ENCODE measurements at places on chromosomes 3 and 15. TPM values are rescaled to one million over a fixed set of nuclear protein-coding genes. Genes with fewer than 3 reads are reported as not detected.
A peak's percentile ranks its signal among the peaks of the same experiment; 100 is the strongest.

PLA2G4E gene
- not detected for total RNA-seq

DNA sequence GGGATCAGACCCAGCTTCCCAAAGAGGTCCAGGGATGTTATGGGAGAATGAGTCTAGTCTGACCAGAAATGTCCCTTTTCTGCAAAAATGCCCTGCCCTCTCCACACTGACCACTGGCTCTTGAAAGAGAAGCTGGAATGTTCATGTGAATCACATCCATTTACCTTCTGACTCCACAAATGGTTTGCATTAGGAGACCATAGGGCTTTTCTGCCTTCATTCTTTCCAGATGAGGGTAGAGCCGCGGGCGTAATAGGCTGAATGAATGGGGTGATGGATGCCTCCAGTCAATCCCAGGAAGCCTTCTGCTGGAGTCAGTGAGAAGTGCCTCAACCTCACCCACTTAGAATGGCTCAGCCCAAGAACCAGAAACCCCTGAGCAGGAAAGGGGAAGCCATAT lies 47.2 kb upstream of the IREB2 start:
- no peak for DNase-seq

VWA5B2 gene
- 0.20 TPM for total RNA-seq

DNA sequence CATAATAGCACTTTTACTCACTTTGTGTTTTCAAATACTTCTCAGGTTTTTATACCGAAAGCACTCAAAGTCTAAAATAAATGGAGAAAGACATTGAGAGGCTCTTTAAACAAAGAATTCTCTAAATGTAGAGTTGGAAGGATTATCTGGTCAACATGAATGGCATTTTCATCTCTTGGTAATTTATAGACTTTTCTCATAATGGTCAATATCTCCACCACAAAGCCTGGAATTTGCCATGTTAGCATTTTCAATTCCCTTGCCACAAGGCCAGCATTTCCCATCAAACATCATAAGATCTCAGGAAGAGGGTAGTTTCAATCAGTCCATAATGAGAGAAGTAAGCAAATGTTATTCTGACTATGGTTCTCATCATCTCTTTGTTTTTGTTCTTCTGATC lies 293.0 kb downstream of the CADM2 start:
- no peak for DNase-seq

GRCh38 chr3:119301662-119302061 lies 7.5 kb downstream of the ARHGAP31 start:
- no peak for DNase-seq

GRCh38 chr3:119627461-119627860 lies 29.8 kb downstream of the PLA1A start:
- DNase-seq = no peak

- no peak for DNase-seq
Measured at GRCh38 chr3:15638891-15639262, 37.3 kb downstream of the BTD start.

GRCh38 chr3:196081834-196082618 lies at the start of gene TFRC:
TFRC (minus strand) TSS chr3:196082090; CDS start chr3:196077099, 4,991 bp downstream.
- DNase-seq = peak; percentile 96

DNA sequence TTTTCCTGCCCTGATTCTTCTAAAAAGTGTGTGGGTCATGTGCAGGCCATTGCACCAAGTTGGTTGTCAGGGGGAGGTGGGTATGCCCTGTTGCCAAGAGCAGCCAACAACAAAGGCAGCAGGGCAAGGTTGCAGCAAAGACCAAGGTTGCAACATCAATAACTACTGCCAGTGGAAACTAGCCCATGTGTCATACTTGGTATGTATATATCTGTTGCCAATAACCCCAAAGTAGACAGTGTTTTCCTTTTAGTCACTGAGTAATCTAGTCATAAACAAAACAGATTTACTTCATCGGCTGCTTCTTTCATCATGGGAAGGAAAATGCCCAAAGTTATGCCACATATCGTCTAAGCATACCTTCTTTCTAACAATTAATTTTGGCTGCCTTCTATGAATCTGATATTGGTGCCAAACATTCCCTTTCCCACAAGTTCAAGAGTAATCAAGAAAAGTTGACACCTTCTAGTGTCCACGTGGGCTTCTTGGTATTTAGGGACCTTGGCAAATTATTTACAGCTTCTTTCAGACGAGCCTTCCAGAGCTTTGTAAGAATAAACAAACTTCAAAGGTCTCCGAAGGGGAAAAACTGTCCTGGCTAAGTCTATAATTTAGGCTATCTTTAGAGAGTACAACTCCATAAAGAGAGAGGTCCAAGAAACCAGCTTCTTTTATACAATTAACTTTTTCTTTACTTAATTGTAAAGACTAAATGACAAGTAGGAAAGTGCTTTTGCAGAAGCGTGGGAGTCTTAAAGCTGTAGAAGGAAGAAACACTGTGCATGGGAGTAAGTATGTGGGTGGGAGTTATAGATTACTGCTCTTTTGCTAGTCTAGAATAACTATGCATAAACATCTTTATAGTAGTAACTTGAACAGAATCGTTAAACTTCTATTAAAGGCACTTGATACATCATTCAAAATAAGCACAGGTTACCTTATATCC lies 10.0 kb upstream of the MBNL1 start:
- DNase-seq = no peak
